ENCODE measurements at places on chromosomes 11 and 22.

DNA sequence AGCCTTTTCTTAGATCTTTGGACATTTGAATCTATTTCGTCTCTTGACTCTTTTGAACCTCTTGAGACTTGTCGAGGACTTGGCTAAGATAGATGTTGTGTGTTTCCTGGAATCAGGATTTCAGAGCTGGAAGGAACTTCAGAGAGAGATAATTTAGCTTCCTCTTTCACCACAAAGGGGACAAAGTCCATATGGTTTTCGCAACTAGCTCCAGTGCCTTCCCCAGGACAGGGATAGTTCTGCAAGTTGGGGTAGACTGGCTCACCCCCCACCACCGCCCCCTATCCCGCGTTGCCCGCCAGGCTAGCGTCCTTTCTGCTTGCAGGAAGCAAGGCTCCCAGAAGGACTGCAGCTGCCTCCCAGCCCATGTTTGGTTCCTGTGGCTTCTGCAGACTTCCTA, 75.7 kb upstream of the MYO18B start:
- DNase-seq, result peak; percentile 54

DNA sequence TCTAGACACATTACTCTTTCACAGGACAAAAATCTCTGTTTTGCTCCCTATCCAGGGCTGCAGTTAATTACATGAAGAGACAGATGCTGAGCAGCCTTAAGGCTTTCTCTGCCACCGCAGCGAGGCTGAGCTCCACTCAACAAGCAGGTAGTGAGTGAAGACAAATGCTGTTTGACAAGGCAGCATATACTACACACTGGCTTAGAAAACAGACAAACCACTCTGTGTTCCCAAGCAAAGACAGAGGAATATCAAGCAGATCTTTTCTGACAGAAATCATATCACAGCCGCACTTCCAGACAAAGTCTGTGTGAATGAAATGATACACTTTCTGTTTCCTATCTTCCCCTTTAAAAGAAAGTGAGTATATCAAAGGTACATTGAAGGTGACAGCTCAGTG, 368.1 kb downstream of the DCDC1 start:
- no peak for DNase-seq

DNA sequence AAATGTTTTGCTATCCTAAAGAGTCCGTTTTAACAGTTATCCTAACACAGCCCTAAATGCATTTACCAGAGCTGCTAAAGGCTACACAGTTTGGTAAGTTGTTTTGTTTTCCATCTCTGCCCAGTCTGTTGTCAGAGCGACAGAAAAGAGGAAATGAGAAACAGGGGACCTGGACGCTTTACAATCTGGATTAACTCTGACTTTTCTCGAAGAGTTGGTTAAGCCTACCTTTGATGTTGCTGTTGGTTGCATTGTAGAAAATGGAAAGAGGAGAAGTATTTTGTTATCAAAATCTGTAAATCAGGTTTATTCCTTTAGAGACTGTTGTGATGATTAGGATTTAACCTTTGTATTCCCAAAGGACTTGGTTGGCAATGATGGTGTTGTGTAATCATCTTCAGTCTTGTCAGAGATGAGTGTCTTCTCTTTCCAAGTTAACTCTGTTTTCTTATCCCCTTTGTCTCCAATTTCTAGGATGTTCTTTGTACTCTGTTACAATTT, 481 bp downstream of the ANGPTL5 start:
- DNase-seq, result peak; percentile 53

DNA sequence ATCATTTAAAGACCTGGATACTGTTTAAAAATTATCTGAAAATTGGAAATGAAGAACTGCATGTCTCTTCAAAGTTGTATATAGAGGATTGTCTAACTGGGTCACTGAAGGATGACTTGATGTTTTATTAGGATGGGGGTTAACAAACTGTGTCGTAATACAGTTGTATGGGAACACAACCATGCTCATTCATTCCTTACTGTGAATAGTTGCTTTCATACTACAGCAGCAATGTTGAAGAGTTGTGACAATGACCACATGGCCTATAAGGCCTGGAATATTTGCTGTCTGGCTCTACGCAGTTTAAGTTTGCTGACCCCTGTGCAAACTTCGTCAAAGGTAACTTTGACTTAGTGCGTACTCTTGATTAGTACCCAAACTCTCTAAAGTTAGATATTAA, 38.4 kb downstream of the FDX1 start:
- no peak for DNase-seq

DNA sequence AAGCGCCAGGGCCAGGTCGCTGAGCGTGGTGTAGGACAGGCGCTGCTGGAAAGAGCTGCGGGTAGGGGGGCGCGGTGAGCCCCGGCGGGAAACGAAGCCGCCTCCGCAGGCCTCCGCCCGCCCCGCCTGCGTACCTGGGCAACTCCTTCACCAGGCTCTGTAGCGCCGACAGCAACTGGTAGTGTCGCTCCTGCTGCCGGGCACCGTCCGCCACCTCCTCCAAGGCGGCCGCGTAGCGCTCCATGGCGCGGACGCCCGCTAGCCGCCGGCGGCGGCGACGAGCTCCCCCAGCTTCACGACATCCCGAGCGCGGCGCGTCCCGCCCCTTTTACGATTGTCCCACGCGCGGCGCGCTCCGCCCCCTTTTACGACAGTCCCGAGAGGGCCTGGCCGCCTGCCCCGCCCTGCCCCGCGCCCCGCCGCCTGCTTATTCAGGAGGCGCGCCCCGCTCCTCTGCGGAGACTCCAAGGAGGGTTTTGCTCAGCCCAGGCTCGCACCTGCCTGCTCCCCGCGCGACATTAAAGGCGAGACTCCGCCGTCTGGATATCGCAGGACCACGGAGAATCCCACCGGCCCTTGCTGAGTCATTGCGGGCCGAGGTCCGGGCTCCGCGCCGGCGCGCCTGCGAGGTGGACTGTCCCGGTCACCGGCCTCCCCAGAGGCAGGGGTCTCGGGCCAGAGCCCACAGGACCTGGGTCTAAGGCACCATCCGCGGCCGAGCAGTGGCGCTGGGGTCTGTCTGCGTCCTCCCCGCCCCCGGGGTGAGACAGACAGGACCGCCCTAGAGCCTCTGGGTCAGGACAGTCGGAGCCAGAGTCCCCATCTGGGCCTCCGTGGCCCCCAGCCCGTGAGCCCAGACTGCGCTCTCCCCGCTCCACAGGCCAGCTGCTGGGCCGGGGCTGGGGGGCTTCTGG, at the start of gene DGCR6L:
DGCR6L (minus strand) TSS at position 316 of the 914 bp plus-strand sequence; CDS start at position 244, 72 bp downstream.
- DNase-seq, result peak; percentile 96

DNA sequence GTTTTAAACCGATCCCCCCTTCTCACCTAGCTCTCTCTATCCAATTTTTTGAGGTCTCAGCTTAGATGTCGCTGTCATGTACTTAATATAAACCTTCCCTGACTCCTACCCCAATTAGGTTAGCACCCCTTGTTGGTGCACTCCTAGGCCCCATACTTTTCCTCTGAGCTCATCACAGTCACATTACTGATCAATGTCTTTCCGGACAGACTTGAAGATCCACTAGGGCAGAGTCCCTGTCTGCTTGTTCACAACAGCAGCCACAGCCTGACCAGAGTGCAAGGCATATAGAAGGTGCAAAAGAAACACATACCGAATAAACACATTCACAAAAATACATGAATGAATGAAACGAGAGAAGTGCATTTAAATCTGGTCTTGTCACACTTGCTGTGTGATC, 261.0 kb upstream of the NARS2 start:
- DNase-seq, result no peak

GRCh38 chr11:14117632-14118031, 155.1 kb downstream of the SPON1 start:
- no peak for DNase-seq

- no peak for DNase-seq
These were observed 258.6 kb downstream of the METTL15 start for GRCh38 chr11:28366549-28367346.

DNA sequence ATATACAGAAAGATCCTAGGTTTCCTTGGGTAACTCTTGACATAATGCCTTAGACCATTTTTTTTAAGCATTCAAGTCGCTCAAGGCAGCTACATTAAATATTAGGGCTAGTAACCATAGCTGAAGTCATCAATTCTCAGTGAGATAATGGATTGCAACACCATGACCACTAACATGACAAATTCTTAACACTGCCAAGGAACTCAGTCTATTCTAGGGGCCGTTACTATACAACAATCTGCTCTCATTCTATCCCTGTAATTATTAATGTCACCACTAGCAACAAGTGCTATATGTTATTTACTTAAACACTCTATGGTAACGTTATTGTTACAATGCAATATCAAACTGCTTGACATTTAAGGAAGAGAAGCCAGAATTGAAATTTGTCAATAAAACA, 3.2 kb upstream of the STK33 start:
- peak; percentile 58 for DNase-seq

DNA sequence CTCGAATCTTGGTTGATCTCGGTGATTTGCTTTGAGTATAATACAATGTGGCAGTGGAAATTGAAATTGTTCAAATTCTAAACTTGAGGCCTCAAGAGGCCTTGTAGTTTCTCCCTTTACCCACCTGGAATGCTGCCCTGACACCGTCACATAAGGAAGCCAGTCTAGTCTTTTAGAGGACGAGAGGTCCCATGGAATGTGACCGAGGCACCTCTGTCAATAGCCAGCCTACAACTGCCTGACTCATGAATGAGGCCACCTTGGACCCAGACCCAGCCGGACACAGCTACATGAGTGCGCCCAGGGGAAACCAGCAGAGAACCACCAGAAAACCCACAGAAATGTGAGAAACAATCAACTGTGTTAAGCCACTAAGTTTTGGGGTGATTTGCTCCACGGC, 52.5 kb downstream of the RPL27A start:
- DNase-seq, result no peak

Measured in suppressor macrophage (primary cell).